Spinal cord (tissue), 10 donors: ENCODE measurements at places on chromosomes 7 and 10. TPM values are rescaled to one million over a fixed set of nuclear protein-coding genes. Genes with fewer than 3 reads are reported as not detected.

The GRID1 gene
- 14.6 TPM for total RNA-seq

The GIMAP1 gene
- 6.0 TPM for total RNA-seq

The MYH16 gene
- not detected for total RNA-seq

The SPDYE17 gene
- not detected for total RNA-seq

GRCh38 chr7:143256932-143257331 is 6.3 kb upstream of the GSTK1 start:
- no peak for DNase-seq

DNA sequence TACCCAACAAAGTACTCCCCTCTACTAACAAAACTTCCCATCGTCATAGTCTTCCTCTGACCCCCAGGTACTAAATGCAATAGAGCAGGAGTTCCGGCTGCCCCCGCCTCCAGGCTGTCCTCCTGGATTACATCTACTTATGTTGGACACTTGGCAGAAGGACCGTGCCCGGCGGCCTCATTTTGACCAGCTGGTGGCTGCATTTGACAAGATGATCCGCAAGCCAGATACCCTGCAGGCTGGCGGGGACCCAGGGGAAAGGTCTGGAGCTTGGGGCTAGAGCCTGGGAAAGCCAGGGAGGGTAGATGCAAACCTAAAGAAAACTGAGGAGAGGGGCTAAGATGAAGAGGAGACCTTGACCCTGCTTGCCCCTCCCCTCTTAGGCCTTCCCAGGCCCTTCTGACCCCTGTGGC is 15.3 kb downstream of the EPHB6 start:
- DNase-seq = no peak

DNA sequence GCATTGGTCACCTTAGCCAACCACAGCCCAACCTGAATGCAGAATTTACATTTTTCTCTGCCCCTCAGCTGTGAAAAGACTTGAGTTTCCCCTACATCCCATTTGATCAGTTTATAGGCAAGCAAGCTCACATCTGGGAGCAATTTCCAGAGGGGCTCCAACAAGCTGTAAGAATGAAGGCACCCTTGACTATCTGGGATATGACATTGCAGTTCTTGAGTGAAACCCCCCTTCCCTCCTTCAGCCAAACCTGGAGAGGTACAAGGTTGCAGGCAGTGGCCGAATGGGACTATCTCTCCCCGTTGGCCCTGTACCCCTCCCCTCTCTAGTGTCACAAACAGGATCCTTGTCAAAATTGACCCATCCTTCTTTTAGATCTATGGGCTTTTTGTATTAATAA is 30.5 kb downstream of the POLL start:
- DNase-seq = no peak
